ENCODE measurements at places on chromosomes 2 and 18. TPM values are rescaled to one million over a fixed set of nuclear protein-coding genes. Genes with fewer than 3 reads are reported as not detected.
A peak's percentile ranks its signal among the peaks of the same experiment; 100 is the strongest.

DNA sequence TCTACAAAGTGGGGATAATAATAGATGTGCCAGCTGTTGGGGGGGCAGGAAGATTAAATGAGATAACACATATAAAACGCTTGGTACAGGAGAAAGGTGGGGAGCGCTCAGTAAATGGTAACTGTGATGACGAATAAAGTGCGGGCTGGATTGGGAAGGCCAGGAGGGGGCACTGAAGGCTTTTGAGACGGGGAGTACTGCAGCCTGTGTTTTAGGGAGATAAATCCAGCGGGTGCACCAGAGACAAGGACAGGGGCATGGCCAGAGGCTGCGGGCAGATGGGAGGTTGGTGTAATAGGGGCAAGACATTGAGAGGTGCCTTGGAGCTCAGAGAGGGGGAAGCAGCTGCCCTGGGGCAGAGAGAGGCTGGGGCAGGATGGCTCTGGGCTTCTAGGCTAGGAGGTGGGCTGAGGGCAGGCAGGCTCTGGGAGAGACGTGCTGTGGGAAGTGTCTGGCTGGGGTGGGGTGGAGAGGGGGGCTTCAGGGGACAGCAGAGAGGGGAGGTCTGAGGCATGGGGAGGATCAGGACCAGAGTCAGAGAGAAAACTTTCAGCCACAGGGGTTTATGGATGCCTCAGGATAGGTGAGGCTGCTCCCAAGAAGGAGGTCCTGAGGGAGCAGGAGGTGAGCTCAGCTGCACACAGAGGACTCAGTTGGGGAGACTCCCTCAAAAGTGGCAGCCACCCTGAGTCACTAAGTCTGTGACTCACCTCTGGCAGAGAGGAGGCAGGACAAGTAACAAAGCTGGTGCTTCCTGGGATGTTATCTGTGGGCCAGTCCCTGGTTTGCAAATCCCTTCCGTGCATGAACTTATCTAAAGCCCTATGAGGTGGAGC, 18.8 kb downstream of the TEX44 start:
- H3K4me3 ChIP-seq: no peak overlapping the region
- no peaks in the 10 kb centered on the region for H3K27me3 ChIP-seq
- no peaks in the 10 kb centered on the region for H3K36me3 ChIP-seq
- peaks cover 41% of the 10 kb centered on the region for H3K4me1 ChIP-seq
- H3K27ac ChIP-seq: peak overlapping the region; percentile 89

GRCh38 chr18:46678785-46679399, 21.9 kb upstream of the LOXHD1 start:
- no peak overlapping the region for H3K27ac ChIP-seq
- H3K27me3 ChIP-seq: no peaks in the 10 kb centered on the region
- no peak overlapping the region for H3K4me3 ChIP-seq
- peaks cover 12% of the 10 kb centered on the region for H3K4me1 ChIP-seq
- DNase-seq: no peak
- no peaks in the 10 kb centered on the region for H3K36me3 ChIP-seq

GRCh38 chr2:77862120-77862519, 339.9 kb upstream of the LRRTM4 start:
- no peak for DNase-seq
- no peak overlapping the region for H3K27ac ChIP-seq
- H3K27me3 ChIP-seq: no peaks in the 10 kb centered on the region
- H3K4me3 ChIP-seq: no peak overlapping the region
- H3K36me3 ChIP-seq: no peaks in the 10 kb centered on the region

GRCh38 chr18:73511771-73512503, 635.7 kb downstream of the FBXO15 start:
- no peak for DNase-seq
- no peaks in the 10 kb centered on the region for H3K4me1 ChIP-seq
- H3K36me3 ChIP-seq: no peaks in the 10 kb centered on the region
- no peak overlapping the region for H3K27ac ChIP-seq
- no peaks in the 10 kb centered on the region for H3K27me3 ChIP-seq

DNA sequence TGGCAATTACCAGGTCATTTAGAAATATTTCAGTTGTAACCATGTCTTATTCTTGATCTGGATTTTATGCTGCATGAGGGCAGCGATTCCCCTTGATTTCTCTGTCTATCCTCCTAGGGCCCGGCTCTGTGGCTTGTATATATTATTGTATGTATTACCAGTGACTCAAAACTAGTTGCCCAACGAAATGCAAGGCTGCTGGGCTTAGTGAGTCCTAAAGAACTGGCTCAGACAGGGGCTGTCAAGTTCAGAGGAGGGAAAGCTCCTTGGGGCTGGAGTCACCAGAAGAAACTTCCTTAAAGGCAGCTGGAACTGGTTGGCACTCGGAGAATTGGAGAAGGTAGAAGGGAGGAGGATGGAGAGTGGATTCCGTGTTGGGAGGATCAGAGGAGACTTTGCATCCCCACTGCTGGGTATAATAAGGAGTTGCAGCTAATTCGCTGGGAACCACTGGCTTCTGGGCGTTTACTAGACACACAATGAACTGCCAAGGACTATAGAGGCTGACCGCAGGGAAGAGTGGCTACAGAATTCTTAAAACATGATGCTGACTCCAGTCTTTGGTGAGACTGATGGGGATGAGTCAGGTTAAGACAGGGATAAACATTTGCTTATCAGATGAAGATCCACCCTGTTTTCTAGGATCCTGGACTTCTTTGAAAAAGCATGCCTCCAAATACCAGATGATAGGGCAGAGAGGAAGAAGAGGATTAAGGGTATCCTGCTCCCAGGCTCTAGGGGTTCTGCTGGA, 104.3 kb downstream of the PRKCE start:
- H3K27me3 ChIP-seq: no peaks in the 10 kb centered on the region
- no peak overlapping the region for H3K4me3 ChIP-seq
- H3K4me1 ChIP-seq: peaks cover 23% of the 10 kb centered on the region
- no peaks in the 10 kb centered on the region for H3K36me3 ChIP-seq
- peak; percentile 66 for DNase-seq

GRCh38 chr2:42846932-42847595, 54.7 kb upstream of the HAAO start:
- no peak overlapping the region for H3K4me3 ChIP-seq
- H3K27ac ChIP-seq: no peak overlapping the region
- H3K27me3 ChIP-seq: no peaks in the 10 kb centered on the region
- H3K36me3 ChIP-seq: no peaks in the 10 kb centered on the region

DNA sequence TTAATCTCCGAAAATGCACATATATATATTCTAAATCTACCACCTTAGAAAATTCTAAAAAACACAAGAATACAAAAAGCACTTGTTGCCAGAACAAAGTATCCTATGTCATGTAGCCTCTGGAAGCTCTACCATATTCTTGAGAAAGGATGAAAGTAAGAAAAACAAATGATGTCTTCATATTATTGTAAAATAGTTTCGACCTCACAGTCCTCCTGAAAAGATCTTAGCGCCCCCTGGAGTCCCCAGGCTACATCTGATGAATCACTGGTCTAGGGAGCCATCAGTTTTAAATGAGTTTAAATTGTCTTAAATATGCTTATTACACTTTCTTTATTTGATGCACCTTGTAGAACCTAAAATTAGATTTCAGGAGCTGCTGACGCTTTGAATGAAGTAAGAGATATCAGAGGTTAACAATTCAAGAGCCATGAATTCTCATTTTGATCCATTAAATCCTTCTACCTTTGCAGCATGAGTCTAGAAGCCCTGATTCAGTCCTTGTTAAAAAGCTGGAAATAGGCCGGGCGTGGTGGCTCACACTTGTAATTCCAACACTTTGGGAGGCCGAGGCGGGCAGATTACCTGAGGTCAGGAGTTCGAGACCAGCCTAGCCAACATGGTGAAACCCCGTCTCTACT, 138.8 kb downstream of the MCFD2 start:
- DNase-seq: peak; percentile 44
- no peak overlapping the region for H3K4me3 ChIP-seq
- H3K4me1 ChIP-seq: peaks cover 25% of the 10 kb centered on the region
- H3K27ac ChIP-seq: no peak overlapping the region

GRCh38 chr2:149167001-149167780, 128.7 kb downstream of the LYPD6B start:
- no peak overlapping the region for H3K4me3 ChIP-seq
- peaks cover 2% of the 10 kb centered on the region for H3K36me3 ChIP-seq
- H3K4me1 ChIP-seq: peaks cover 7% of the 10 kb centered on the region
- no peak overlapping the region for H3K27ac ChIP-seq
- no peak for DNase-seq

DNA sequence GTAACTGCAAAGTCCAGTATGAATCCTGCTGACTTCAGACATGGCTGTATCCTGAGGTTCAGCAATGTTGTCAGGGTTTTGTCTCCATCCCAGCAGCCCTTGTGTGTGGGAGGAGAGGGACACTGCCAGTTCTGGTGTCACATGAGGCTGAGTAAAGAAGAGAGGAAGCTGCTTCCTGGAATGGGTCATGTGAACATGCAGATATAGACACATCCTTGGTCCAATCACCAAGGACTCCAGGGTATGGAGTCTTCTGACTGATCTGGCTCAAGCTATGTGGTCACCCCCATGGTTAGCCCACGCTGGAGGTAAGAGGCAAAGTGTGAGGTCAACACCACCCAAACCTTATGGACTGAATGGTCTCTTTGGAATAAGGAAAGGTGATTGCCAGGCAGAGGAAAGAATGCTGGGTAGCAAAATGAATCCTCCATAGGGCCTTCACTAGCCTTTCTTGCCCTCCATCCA, 134.4 kb upstream of the SLC1A4 start:
- H3K4me1 ChIP-seq: peaks cover 33% of the 10 kb centered on the region
- DNase-seq: no peak
- no peak overlapping the region for H3K4me3 ChIP-seq
- no peaks in the 10 kb centered on the region for H3K27me3 ChIP-seq

- peak; percentile 2 for DNase-seq
- H3K4me3 ChIP-seq: no peak overlapping the region
- no peaks in the 10 kb centered on the region for H3K36me3 ChIP-seq
- peak overlapping the region; percentile 24 for H3K27ac ChIP-seq
- peaks cover 35% of the 10 kb centered on the region for H3K4me1 ChIP-seq
Observed at GRCh38 chr18:10860382-10860781, 289.0 kb downstream of the PIEZO2 start.

- H3K27me3 ChIP-seq: 0 out of 2 replicates have a peak, but pooled peaks cover 5% of the 10 kb centered on the region
- no peak overlapping the region for H3K27ac ChIP-seq
- DNase-seq: no peak
- no peaks in the 10 kb centered on the region for H3K4me1 ChIP-seq
- H3K4me3 ChIP-seq: no peak overlapping the region
Observed at GRCh38 chr2:212089873-212090272, 448.7 kb downstream of the ERBB4 start.

Gene CDH20
- total RNA-seq: not detected

Gene NGEF
- 9.3 TPM for total RNA-seq

Gene CERS6
- total RNA-seq: 33.0 TPM

Gene PUS10
- total RNA-seq: 6.4 TPM
